Keratinocyte (primary cell): ENCODE measurements at places on chromosomes 6 and 20.

GRCh38 chr6:87706187-87706966 is 4.3 kb upstream of the AKIRIN2 start:
- no peak for DNase-seq

DNA sequence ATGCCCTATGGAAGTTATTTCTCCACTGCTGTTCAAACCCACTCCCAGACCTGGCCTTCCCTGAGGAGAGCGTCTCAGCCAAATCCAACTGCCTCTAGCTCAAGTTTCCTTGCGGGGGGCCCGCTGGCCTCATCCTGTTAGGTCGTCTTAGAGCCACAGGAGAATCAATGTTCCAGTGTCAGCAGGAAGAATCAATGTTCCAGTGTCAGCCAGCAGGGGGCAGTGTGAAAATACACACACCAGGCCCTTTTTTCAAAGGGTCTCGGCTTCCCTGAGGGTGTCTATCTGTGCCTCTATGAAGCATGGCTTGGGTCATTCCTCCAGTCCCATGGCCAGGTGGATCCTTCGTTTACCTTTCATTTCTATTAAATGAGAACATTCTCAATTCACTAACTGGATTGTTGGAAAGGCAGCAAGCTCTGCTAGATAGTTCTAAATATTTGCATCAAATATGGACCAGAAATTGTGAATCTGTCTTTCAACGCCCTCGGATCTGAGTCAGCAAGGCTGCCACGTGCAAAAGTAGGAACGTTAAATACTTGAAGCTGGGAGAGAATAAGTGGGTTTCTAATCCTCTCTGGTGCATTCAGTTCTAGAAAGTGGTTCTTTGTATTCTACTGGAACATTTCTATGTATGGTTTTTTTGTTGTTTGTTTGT is 19.2 kb downstream of the PRND start:
- DNase-seq = no peak

GRCh38 chr6:137813308-137813970 is 53.6 kb upstream of the TNFAIP3 start:
- DNase-seq = peak; percentile 98

DNA sequence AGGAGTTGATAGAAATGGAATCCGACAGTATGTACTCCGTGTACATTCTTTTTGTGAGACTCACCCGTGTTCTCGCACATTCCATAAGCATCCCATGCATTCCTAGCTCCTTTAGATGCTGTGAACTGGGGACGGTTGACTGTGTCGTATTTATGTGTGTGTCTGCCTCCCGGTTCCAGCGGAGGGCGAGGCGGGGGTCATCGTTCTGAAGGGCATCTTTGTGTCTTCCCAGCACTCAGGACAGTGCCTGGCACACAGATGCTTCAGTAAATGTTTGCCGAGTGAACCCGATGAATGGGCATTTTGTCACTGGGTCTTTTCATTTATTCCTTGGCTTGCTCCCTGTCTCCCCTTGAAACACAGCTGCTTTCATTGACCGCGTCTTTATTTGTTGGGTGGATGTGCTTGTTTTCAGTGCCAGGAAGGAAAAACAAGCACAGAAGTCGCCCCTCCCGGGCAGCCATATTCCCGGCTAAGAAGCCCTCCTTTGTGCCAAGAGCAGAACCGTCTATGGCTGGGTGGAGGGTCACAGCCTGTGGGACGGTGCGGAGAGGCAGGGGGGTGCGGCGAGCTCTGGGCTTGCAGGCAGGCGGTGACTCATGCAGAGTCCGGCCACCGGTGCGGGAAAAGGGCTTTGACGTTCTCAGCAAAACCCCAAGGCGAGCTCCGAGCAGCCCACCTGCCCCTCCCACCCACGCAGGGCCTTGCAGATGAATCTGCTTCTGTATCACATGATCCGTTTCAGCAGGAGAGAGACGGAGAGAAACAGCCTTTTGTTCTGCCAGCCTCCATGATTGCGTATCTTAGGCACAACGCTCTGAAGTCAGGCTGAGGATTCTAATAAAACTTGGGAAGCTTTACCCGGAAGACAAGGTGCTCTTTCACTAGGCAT is 11.2 kb upstream of the PSMG4 start:
- no peak for DNase-seq

DNA sequence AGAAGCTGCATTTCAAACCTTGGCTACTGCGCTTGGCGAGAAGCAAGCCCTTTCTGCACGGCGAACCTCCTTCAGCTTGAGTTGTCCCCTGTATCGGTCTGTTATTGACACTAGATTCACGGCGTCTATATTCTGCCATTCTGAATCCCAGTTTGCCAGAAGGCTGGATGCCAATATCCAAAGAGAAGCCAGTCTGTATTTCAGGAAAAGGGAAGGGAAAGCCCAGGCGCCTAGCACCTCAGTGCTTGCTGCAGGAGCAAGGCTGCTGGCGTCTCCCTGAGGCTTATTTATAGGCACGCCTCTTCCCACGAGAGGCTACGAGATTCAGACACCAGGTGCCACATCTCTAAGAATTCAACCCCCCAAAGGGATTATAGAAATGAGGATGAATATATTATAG is 89.6 kb upstream of the CDH4 start:
- DNase-seq = no peak

DNA sequence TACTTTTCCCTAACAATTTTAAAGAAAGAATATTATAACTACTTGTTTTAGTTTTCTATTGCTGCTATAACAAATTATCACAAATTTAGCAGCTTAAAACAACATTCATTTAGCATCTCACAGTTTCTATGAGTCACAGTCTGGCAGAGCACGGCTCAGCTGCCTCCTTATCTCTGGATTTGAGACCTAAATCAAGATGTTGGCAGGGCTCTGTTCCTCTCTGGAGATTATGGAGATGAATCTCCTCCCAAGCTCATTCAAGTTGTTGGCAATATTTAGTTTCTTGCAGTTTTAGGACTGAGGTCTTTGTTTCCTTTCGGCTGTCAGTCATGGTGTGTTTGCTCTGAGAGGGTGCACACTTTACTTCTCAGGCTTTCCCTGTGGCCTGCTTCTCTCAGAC is 1065.8 kb upstream of the EYS start:
- DNase-seq = no peak

GRCh38 chr6:74603322-74604076 is 602.4 kb downstream of the COL12A1 start:
- DNase-seq = no peak

GRCh38 chr20:40073535-40074111 is 615.4 kb downstream of the MAFB start:
- DNase-seq = no peak

- no peak for DNase-seq
Observed at GRCh38 chr6:128064540-128064895, 163.7 kb upstream of the THEMIS start.

DNA sequence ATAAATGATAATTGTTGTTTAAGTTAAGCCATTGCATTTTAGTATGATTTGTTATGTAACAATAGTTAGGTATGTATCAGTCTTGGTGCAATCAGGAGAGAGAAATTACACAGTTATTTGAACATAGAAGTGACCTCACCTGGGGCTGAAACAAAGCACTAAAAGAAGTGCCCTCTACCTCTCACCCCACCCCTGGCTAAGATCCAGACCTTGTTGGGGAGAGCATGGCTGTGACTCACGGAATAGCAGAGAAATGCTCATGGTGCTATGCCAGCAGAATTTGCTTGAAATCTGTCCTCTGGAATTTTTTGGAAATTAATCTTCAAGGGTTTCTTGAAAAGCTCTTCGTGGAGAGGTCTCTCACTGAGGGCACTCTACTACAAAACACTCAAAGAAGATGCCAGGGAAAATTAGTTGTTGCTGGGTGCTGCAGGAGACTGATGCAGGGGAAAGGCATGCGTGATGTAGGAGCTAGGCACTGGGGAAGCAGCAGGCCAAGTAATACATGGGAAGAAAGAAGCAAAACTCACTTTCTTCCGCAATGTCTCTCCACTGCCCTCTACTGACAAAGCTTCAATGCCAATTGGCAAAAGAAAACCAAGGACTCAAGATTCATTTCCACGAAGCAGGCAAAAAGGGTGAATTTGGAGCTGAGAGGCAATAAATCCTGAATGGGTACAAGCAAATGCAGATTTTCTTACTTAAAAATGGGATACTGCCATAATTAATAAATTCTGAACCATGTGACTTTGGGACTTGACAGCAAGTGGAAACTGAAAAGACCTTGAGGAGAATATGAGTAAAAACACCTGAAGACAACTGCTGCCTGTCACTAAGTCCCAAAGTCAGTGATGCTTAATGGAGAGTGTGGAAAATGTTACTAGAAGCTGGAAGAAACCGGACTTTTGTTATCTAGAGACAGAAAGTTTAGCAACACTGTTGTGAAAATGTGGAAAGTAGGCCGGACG is 136.3 kb upstream of the ZNF184 start:
- DNase-seq = no peak

DNA sequence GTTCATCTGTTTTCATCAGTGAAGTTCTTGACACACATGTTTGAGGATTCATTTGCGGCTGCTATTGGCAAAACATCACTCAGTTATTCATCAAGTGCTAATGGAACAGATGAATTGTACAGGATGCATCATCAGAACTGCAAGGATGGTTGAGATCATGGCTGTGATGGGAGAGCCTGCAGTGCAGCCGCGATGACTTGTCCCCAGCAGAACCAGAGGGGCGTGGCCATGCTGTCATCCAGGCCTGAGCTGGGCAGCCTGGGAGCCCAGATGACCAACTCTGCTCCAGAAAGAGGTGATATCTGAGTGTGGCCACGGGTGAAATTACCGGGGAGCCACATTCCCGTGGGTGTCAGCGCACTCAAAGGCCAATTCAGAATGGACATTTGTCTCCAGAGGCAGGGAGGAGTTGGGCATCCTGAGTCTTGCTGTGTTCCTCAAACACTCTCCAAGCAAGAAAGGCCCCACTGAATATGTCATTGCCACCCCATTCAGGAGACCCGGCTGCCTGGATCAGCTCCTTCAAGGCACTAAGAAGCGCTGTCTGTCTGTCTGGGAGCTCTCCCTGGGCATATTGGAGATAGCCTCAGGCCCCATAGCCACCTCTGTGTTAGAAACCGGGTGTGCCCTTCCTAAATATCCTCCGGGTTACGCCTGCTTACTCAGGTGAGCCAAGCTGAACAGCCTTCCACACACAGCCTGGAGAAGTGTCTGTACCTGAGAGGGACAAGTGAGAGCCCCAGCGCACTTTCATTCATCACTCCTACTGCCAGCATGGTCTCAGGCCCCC is 66.7 kb downstream of the SYNDIG1 start:
- no peak for DNase-seq

- DNase-seq = no peak
Observed at GRCh38 chr20:1838556-1839279, 56.5 kb upstream of the SIRPA start.

DNA sequence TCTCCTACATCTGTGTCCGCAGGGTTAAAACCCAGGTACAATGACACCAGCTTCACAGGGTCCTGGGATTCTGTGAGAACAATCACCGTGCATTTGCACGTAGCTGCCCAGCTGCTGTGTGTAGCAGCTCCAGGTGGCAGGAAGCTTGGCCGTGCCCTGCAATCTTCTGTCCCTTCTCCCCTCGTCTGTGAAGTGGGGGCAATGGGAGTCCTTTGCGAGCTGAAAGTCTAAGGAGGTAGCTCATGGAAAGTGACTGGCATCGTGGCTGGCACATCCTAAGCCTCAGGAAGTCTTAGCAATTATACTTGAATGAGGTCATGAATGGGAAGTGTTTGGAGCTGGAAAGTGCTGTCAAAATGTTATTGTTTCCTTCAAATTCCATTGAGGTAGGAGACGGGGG is 137.1 kb downstream of the SMOC2 start:
- no peak for DNase-seq

- no peak for DNase-seq
Observed at GRCh38 chr20:33541074-33541473, 51.2 kb downstream of the CBFA2T2 start.

DNA sequence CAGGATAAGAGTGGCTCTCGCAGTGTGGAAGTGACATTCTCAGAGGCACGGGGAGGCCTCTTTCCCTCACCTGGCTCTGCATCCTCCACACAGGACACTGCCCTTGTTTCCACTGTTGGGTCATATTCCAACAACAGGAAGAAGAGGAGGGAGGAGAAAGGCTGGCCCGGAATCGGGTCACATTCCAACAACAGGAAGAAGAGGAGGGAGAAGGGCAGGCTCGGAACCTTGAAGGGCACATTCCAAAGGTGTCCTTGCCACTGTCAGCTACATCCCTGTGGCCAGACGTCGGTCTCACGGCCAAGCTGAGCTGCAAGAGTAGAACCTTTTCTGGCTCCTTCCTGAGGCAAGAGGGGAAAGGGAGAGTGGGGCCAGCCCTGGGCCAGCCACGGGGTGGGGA is 25.4 kb downstream of the CHRNA4 start:
- DNase-seq = no peak

- DNase-seq = no peak
Observed at GRCh38 chr6:128240024-128240428, 280.4 kb downstream of the PTPRK start.

GRCh38 chr6:117425431-117426153 is at the start of gene ROS1:
Gene ROS1 (minus strand): TSS chr6:117425942. CDS start chr6:117425656, 286 bp downstream.
- DNase-seq = no peak

DNA sequence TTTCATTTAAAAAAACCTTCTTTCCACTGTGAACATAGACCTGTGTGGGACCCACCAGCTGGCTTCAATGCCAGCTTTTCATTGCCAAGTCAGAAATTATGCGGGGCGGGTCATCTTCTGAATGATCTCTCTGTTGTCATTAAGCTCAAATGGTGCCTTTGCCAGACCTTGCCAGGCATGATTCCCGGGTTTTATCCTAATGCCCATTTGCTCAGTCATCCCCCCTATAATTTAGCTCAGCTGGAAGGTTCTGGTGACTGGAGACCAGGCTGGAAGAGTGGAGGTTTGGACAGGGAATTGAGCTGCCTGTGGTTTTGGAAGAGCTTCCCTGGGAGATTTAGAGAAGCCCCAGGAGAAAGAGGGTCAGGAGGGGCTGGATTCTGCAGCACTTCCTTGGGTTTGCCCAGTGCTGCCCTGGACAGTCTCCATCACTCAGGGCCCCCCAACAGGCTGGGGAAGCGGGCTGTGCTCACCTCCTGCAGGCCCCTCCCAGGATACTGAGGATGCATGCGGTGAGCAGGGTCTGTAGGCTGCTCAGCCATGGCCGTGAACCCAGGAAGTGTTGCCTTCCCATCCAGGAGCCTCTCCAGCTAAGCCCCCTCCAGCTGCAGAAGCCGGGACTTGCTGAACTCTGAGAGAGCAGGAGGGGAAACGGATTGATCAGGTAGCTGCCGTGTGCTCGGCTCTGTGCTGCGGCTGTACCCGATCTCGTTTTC is 273.0 kb downstream of the CDH4 start:
- no peak for DNase-seq

GRCh38 chr20:22794200-22794599 is 209.8 kb upstream of the FOXA2 start:
- no peak for DNase-seq

GRCh38 chr20:24627926-24628325 is 158.5 kb downstream of the SYNDIG1 start:
- DNase-seq = no peak

- no peak for DNase-seq
Observed at GRCh38 chr6:17985934-17986655, 1.3 kb downstream of the KIF13A start.
